ENCODE measurements at places on chromosomes 16 and 17. TPM values are rescaled to one million over a fixed set of nuclear protein-coding genes. Genes with fewer than 3 reads are reported as not detected.
A peak's percentile ranks its signal among the peaks of the same experiment; 100 is the strongest.

Gene MPO
- total RNA-seq: not detected

Gene CTF1
- 0.56 TPM for total RNA-seq

Gene TBC1D3H
- not detected for total RNA-seq

DNA sequence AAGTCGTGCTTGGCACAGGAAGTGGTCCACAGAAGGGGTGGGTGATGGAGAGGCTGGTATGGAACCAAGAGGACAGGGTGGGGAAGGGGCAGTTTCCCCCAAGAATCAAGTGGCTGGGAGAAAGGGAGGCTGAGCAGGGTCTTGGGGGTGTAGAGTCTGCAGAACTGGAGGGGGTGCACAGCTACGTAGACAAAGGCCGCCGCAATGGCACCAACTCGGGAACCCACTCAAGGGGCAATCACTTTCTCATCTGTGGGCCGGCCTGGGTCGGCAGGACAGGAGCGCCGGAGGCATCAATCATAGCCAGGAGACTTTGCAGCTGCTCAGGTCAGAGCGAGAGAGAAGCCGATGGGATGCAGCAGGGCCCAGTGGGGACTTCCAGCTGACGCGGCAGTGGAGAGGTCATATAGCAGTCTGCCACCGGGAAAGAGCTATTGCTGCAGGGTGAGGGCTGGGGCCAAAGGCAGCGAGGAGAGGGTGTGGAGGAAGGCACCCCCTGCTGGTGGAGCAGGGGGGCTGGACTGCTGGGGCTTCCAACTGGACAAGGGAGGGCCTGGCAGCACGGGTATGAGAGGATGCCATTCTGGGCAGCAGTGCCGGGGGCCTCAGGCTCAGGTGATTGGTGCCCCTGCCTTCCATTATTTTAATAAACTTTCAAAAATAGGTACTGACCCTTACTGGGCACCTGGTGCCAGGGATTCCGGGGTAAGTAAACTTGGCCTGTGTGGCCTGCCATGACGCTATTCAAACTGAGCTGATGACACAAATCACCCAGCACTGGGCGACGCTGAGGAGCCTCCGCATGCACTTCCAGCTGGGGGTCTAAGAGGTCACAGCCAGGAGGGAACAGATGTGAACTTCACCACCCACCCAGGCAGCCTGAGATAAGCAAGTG is 52.5 kb upstream of the MTSS2 start:
- no peaks in the 10 kb centered on the region for H3K27me3 ChIP-seq
- peak overlapping the region; percentile 95 for H3K27ac ChIP-seq
- peak; percentile 93 for DNase-seq
- H3K4me3 ChIP-seq: no peak overlapping the region

DNA sequence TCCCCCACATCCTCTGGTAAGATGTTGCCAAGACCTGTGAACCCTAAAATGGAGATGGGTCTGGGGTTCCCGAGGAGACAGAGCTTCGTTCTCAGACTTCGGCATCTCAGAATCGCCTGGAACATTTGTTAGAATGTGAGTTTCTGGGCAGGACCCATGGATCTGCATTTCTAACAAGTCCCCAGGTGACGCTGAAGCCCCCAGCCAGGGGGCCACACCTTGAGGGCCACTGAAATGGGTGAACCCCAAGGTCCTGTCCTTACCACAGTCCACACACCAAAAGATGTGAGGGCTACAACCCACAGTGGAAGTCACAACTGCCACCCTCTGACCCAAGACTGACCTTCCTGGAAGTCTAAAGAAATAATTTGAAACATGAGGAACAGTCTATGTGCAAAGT is 14.0 kb downstream of the MPP3 start:
- no peak overlapping the region for H3K4me3 ChIP-seq
- H3K27me3 ChIP-seq: no peaks in the 10 kb centered on the region
- DNase-seq: no peak

GRCh38 chr16:87052506-87052905 is 264.7 kb downstream of the C16orf95 start:
- H3K27me3 ChIP-seq: peaks cover 32% of the 10 kb centered on the region
- peaks cover under 1% of the 10 kb centered on the region for H3K4me1 ChIP-seq
- no peak for DNase-seq
- H3K4me3 ChIP-seq: no peak overlapping the region
- H3K36me3 ChIP-seq: no peaks in the 10 kb centered on the region
- no peak overlapping the region for H3K27ac ChIP-seq

- H3K4me1 ChIP-seq: no peaks in the 10 kb centered on the region
- H3K36me3 ChIP-seq: no peaks in the 10 kb centered on the region
- no peak for DNase-seq
- H3K4me3 ChIP-seq: no peak overlapping the region
- H3K27me3 ChIP-seq: no peaks in the 10 kb centered on the region
Observed at GRCh38 chr16:59510008-59510424, 775.9 kb upstream of the GOT2 start.

GRCh38 chr16:20938426-20938825 is 37.9 kb downstream of the LYRM1 start:
- no peak overlapping the region for H3K27ac ChIP-seq
- no peaks in the 10 kb centered on the region for H3K4me1 ChIP-seq
- DNase-seq: peak; percentile 56
- H3K27me3 ChIP-seq: no peaks in the 10 kb centered on the region

GRCh38 chr17:55694286-55694910 is 28.3 kb downstream of the TMEM100 start:
- no peak for DNase-seq
- H3K4me1 ChIP-seq: no peaks in the 10 kb centered on the region
- H3K4me3 ChIP-seq: no peak overlapping the region
- no peak overlapping the region for H3K27ac ChIP-seq
- no peaks in the 10 kb centered on the region for H3K36me3 ChIP-seq

DNA sequence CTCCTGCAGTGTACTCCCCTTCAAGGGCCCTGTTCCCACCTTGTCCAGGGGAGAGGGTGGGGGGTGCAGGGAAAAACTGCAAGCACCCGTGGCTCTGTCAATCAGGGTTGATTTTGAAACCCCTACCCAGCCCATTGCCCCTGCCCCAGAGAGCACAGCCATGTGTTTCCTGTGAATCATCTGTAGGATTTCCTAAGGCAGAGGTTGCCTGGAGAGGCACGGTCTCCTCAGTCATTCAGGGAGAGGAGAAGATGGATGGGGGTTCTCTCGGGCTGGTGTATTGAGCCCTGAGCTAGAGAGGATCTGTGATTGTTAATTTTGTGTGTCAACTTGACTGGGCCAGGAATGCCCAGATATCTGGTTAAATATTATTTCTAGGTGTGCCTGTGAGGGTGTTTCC is 3.5 kb upstream of the AGRP start:
- H3K4me1 ChIP-seq: peaks cover 13% of the 10 kb centered on the region
- no peak for DNase-seq
- H3K36me3 ChIP-seq: no peaks in the 10 kb centered on the region
- no peak overlapping the region for H3K4me3 ChIP-seq
- H3K27me3 ChIP-seq: no peaks in the 10 kb centered on the region

DNA sequence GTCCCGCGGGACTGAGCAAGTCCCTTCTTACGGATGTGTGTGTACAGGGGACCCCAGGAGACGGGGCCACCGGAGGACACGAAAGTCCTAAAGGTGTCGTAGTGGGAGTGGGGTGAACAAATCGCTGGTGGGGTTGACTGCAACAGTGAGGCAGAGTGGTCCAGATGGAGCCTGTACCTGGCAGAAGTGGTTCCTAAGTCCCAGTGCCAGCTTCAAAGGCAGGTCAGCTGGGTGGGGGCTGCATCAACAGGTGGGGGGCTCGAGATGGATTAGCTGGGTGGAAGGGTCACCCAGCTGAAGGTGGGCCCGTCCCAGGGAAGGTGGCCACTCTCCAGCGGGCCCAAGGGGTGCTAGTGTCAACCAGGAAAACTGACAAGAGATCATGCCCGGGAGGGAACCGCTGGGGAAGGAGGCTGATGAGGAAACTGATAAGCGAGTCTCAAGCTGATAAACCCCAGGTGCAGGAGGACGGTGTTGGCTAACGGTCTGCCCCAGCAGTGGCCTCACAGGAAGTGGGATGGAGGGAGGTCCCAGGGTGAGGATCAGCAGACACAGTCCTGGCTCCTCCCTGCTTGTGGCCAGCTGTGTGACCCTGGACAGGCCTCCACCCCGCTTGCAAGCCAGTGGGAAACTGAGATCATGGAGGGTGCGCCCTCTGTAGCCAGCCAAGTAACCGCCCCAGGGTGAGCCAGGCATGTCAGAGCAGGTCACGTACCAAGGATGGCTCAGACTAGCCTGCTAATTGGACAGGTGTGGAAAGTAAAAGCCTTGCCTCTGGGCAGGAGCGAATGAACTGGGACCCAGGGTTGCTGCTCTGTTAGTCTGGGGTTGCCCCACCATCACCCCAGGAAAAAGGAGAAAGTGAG is 1.0 kb downstream of the ORAI3 start:
- peak overlapping the region; percentile 68 for H3K27ac ChIP-seq
- H3K4me3 ChIP-seq: peak overlapping the region; percentile 79
- DNase-seq: peak; percentile 80
- peaks cover 14% of the 10 kb centered on the region for H3K36me3 ChIP-seq
- H3K27me3 ChIP-seq: no peaks in the 10 kb centered on the region

GRCh38 chr16:29738514-29738913 is 7.3 kb downstream of the C16orf54 start:
- peaks cover 31% of the 10 kb centered on the region for H3K27me3 ChIP-seq
- DNase-seq: no peak
- H3K4me1 ChIP-seq: no peaks in the 10 kb centered on the region
- H3K4me3 ChIP-seq: no peak overlapping the region
- H3K36me3 ChIP-seq: no peaks in the 10 kb centered on the region
- no peak overlapping the region for H3K27ac ChIP-seq

DNA sequence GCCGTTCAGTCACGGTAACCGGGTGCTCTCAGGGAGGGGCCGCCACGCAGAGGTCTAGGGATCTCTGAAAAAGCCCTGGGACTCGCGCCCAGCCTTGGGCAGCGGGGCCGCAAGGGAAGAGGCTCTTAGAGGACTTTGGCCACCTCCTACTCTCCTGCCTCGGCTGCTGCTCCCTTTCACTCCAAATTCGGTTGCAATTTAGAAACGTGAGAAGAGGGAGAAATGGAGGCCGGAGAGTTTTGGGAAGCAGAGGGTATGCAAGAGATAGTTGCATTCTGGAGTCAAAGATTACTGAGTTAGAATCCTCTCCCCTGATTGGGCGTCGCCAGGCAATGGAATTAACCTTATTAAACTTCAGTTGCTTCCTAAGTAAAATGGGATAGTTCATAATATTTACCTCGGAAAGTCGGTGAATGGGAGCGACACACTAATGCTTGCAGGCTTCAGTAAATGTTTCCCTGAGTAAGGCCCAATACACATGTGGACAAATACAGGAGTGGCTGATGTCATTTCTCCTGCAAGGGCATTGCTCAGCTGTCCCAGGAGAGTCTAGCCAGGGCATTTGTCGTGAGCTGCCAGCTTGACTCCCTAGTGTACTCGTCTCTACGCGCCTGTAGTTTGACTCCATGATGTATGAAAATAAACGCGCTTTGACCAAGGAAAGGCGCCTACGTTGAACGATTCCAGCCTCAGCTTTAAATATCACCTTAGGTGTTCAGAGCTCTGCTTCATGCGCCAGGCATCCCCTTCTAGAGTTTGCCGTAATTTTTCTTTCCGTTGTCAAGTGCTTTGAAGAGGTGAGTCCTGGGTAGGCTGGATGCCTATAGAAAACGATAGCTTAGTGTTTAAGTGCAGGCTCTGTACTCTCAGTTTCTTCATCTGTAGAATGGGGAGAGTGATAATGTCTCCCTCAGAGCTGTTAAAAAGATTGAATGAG is 667 bp downstream of the OGFOD1 start:
- peaks cover 2% of the 10 kb centered on the region for H3K4me1 ChIP-seq
- peaks cover 1% of the 10 kb centered on the region for H3K36me3 ChIP-seq
- peak overlapping the region; percentile 77 for H3K4me3 ChIP-seq
- peak; percentile 31 for DNase-seq
- peak overlapping the region; percentile 58 for H3K27ac ChIP-seq

GRCh38 chr17:9177212-9177611 is 155.9 kb downstream of the NTN1 start:
- no peaks in the 10 kb centered on the region for H3K36me3 ChIP-seq
- H3K4me1 ChIP-seq: no peaks in the 10 kb centered on the region

GRCh38 chr16:1960665-1961630 is 1.6 kb downstream of the NDUFB10 start:
- peak overlapping the region; percentile 0 for H3K4me3 ChIP-seq
- H3K4me1 ChIP-seq: peaks cover 12% of the 10 kb centered on the region
- no peaks in the 10 kb centered on the region for H3K27me3 ChIP-seq
- peak; percentile 50 for DNase-seq
- H3K27ac ChIP-seq: no peak overlapping the region

DNA sequence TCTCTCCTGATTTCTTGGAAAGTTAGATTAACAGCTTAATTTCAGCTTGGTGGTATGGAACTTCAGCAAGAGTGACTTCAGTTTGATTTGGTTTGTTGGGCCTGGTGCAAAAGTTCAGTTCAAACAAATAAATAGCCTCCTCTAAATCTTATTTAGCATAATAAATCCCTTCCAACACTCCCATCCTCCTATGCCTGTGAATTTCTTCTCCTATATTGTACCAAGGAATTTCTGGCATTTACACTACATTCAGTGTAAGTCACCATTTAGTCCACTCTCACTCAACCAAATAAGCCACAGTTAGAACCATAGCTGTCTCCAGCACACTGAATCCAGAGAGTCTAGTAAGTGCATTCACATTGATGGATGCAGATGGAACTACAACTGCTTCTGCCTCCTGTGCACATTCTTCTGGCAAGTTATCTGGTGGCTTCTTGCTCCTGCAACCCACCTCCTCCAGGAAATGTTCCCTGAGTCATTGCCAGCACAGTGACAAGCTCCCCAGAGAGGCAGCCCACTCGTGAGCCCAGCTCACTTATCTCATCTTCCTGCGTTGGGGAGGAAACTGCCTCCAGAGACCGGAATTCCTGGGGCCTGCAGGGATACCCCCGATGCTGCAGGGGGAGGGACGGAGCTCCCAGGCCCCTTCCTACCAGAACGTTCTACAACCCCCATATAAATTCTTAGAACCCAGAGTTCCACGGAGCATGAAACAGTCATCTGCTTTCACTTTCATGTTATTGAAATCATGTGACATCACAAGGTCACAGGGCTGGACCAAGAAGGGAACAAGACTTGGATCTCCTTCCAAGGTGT is 318.3 kb downstream of the PHKB start:
- no peaks in the 10 kb centered on the region for H3K27me3 ChIP-seq
- DNase-seq: peak; percentile 28
- H3K4me3 ChIP-seq: peak overlapping the region; percentile 28
- H3K27ac ChIP-seq: no peak overlapping the region
- H3K4me1 ChIP-seq: peaks cover 2% of the 10 kb centered on the region

GRCh38 chr16:78669994-78670393 is 570.5 kb downstream of the WWOX start:
- no peak for DNase-seq
- H3K27ac ChIP-seq: no peak overlapping the region
- H3K27me3 ChIP-seq: no peaks in the 10 kb centered on the region
- H3K4me3 ChIP-seq: no peak overlapping the region
- no peaks in the 10 kb centered on the region for H3K36me3 ChIP-seq
